Glutamatergic neuron (in vitro differentiated cells): ENCODE measurements at places on chromosomes 6 and 20.
A peak's percentile ranks its signal among the peaks of the same experiment; 100 is the strongest.

- no peak overlapping the region for H3K4me3 ChIP-seq
- H3K27me3 ChIP-seq = no peaks in the 10 kb centered on the region
- H3K27ac ChIP-seq = no peak overlapping the region
- H3K4me1 ChIP-seq = no peaks in the 10 kb centered on the region
- peaks cover 11% of the 10 kb centered on the region for H3K36me3 ChIP-seq
Observed at GRCh38 chr6:79330704-79331103, 96.2 kb upstream of the HMGN3 start.

GRCh38 chr6:150891888-150892485, 26.5 kb downstream of the MTHFD1L start:
- H3K27me3 ChIP-seq = peaks cover 4% of the 10 kb centered on the region
- peak overlapping the region; percentile 14 for H3K27ac ChIP-seq
- peak; percentile 73 for DNase-seq
- H3K4me1 ChIP-seq = peaks cover 32% of the 10 kb centered on the region

GRCh38 chr6:149905911-149906371, 8.0 kb upstream of the RAET1E start:
- H3K27ac ChIP-seq = no peak overlapping the region
- peaks cover 11% of the 10 kb centered on the region for H3K36me3 ChIP-seq
- no peak for DNase-seq

DNA sequence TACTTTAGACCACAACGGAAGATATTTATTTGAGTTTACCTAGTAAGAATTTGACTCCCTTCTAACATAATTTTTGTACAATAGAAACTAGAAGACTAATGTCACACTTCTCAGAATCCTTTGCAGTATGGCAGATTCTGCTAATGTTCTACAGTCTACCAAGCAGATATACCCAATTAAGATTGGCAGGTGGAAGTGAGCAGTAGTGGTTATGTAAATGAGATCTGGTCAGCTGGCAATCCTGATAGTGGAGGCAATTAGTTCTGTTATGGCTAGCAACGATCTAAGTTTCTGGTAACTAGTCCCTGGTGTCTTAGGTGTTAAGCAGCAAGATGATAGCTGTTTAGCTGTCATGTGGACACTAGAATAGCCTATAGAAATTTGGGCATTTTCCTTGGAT, 101.0 kb downstream of the CENPW start:
- H3K36me3 ChIP-seq = no peaks in the 10 kb centered on the region
- no peaks in the 10 kb centered on the region for H3K4me1 ChIP-seq
- no peaks in the 10 kb centered on the region for H3K27me3 ChIP-seq
- H3K4me3 ChIP-seq = no peak overlapping the region
- no peak for DNase-seq

DNA sequence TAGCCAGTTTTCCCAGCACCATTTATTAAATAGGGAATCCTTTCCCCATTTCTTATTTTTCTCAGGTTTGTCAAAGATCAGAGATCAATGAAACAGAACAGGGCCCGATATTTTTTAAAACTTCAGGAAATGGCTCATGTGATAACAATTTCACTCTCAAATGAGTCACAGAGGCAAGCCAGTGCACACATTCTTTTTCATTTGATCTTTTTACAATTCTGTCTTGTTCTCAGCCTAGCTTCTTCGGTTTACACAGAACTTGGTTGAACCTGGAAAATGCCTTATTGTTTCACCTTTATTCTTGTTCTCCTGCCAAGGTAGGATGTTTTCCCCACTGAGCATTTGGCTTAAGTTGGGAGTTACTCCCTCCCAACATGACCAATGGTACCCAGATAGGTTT, 258.9 kb downstream of the COL12A1 start:
- H3K4me3 ChIP-seq = no peak overlapping the region
- no peak overlapping the region for H3K27ac ChIP-seq
- DNase-seq = no peak
- H3K27me3 ChIP-seq = no peaks in the 10 kb centered on the region
- no peaks in the 10 kb centered on the region for H3K4me1 ChIP-seq

- DNase-seq = no peak
- no peak overlapping the region for H3K4me3 ChIP-seq
- no peak overlapping the region for H3K27ac ChIP-seq
- peaks cover 28% of the 10 kb centered on the region for H3K4me1 ChIP-seq
Observed at GRCh38 chr6:112231594-112232060, 22.7 kb downstream of the LAMA4 start.

GRCh38 chr20:63022501-63022900, 15.7 kb upstream of the BHLHE23 start:
- H3K4me1 ChIP-seq = peaks cover 31% of the 10 kb centered on the region
- peak; percentile 26 for DNase-seq
- H3K27ac ChIP-seq = no peak overlapping the region
- H3K27me3 ChIP-seq = peaks cover 9% of the 10 kb centered on the region
- H3K4me3 ChIP-seq = peak overlapping the region; percentile 46
